ENCODE measurements at places on chromosomes 5 and 9. TPM values are rescaled to one million over a fixed set of nuclear protein-coding genes. Genes with fewer than 3 reads are reported as not detected.

Gene RXRA
- total RNA-seq: 16.9 TPM

Gene ADAMTS16
- total RNA-seq: under 0.01 TPM

Gene ZNF354C
- 6.2 TPM for total RNA-seq

Gene PPIP5K2
- total RNA-seq: 52.2 TPM

Gene FAM153A
- total RNA-seq: not detected

Gene FABP6
- total RNA-seq: not detected

Gene OR1J2
- total RNA-seq: not detected

Gene PRKAA1
- 118 TPM for total RNA-seq

Gene GTF3C5
- total RNA-seq: 35.9 TPM

Gene STC2
- total RNA-seq: 24.4 TPM

Gene FOXD4
- total RNA-seq: 0.17 TPM

Gene ZNG1C
- 20.7 TPM for total RNA-seq

Gene SOX30
- total RNA-seq: not detected

Gene PPIC
- total RNA-seq: 66.4 TPM

Gene SLC25A46
- total RNA-seq: 63.4 TPM

Gene SLC45A2
- 0.11 TPM for total RNA-seq

Gene CMBL
- 3.0 TPM for total RNA-seq

Gene ECM2
- total RNA-seq: not detected

Gene ADRB2
- 13.0 TPM for total RNA-seq

Gene PHF24
- not detected for total RNA-seq

Gene ENTPD8
- total RNA-seq: 0.33 TPM

Gene MLANA
- total RNA-seq: not detected

Gene OMD
- not detected for total RNA-seq

Gene TLX3
- not detected for total RNA-seq

Gene MZB1
- 0.22 TPM for total RNA-seq

Gene FST
- 10.1 TPM for total RNA-seq

Gene IFNA2
- total RNA-seq: not detected

Gene GRM6
- total RNA-seq: not detected

Gene PFN3
- total RNA-seq: not detected

Gene WDR5
- total RNA-seq: 14.1 TPM

Gene SHISAL2B
- total RNA-seq: not detected

Gene OR1N1
- total RNA-seq: not detected

Gene DOCK8
- 5.5 TPM for total RNA-seq

Gene TRAPPC13
- 29.3 TPM for total RNA-seq

Gene PLCXD3
- not detected for total RNA-seq

Gene INSYN2B
- 0.87 TPM for total RNA-seq

Gene OLFML2A
- total RNA-seq: 4.6 TPM

Gene LURAP1L
- 0.69 TPM for total RNA-seq

Gene OR1J1
- not detected for total RNA-seq

Gene LIFR
- 46.1 TPM for total RNA-seq

Gene ARHGEF37
- 12.2 TPM for total RNA-seq

Gene ADAMTS12
- total RNA-seq: 2.4 TPM

Gene RASEF
- total RNA-seq: under 0.01 TPM

Measured in dermis lymphatic vessel endothelial cell (primary cell).